RWPE2 (cell line): ENCODE measurements at places on chromosomes 5 and 9.
A peak's percentile ranks its signal among the peaks of the same experiment; 100 is the strongest.

DNA sequence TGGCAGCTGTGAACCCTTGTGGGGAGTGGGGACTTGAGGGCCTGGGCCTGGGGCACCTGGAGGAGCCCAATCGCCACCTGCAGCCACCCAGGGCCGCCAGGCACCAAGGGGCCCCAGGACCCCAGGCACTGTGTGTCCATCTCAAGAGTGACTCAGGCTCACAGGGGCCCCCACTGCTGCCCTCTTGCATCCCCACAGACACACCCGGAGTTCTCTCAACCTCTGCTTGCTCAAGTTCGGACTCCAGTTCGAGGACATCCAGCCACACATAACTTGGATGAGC lies 51.9 kb downstream of the MRPL36 start:
- no peak overlapping the region for H3K4me3 ChIP-seq
- peaks cover 21% of the 10 kb centered on the region for H3K27me3 ChIP-seq
- H3K36me3 ChIP-seq, result no peaks in the 10 kb centered on the region
- no peak overlapping the region for H3K27ac ChIP-seq
- no peaks in the 10 kb centered on the region for H3K4me1 ChIP-seq

DNA sequence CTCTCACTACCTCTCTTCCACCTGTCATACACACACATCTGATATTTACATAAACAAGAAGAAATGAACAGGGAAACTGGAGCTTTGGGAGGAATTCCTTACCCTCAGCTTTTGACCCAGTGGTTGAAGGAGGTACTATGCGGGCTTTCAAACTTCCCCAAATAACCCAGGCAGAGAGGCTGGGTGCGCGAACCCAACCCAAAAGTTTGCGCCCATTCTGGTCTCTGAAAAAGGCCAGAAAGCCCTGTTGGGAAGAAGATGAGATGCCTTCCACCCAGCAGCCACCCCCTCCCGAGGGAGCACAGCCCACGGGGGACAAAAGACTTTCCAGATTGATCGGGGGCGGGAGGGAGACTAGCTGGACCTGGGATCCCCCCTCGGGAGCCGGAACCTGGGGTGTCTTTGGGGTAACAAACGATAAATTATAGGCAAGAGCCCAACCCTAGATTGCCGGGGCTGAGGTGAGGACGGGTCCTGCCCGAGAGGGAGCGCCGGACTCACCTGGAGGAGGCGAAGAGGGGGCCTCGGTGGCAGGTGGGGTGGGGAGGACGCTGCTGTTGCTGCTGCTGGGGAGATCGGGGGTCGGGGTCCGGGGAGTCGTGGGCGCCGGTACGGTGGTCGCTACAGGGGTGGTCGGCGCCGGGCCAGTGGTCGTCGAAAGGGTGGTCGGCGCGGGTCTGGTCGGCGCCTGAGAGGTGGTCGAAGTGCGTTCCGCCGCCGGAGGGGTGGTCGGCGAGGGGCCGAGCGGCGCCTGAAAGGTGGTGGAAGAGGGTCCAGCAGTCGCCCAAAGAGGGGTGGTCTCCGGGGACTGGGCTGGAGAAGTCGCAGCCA lies 798 bp downstream of the MEGF9 start:
- DNase-seq, result no peak
- H3K27ac ChIP-seq, result no peak overlapping the region
- H3K27me3 ChIP-seq, result no peaks in the 10 kb centered on the region
- H3K36me3 ChIP-seq, result peaks cover 8% of the 10 kb centered on the region; the same call in 1 of the 2 replicates
- H3K4me1 ChIP-seq, result peaks cover 23% of the 10 kb centered on the region

- H3K4me1 ChIP-seq, result no peaks in the 10 kb centered on the region
- H3K27me3 ChIP-seq, result no peaks in the 10 kb centered on the region
- H3K36me3 ChIP-seq, result no peaks in the 10 kb centered on the region
- H3K27ac ChIP-seq, result no peak overlapping the region
- no peak overlapping the region for H3K4me3 ChIP-seq
These were observed 37.6 kb upstream of the SLCO6A1 start for GRCh38 chr5:102536323-102536928.

DNA sequence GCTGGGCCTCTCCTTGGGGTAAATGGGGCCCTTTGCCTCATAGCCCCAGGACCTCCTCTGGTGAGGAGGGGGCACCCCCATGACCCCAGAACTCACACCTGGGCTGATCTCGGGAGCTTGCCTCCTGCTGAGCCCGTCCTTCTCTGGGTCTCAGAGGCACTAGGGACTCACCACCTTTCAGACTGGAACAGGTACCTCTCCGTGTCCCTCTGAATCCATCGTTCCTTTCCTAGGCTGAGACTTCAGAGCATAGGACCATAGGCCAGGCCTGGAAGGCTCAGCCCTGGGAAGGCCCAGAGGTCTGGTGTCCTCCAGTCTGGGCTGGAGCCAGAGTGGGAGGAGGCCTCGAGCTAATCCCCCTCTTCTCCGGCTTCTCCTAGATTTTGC lies 97.9 kb downstream of the CACNA1B start:
- no peak for DNase-seq
- H3K27me3 ChIP-seq, result no peaks in the 10 kb centered on the region
- no peak overlapping the region for H3K27ac ChIP-seq
- H3K36me3 ChIP-seq, result no peaks in the 10 kb centered on the region

GRCh38 chr5:150293091-150293941 lies 3.7 kb upstream of the CAMK2A start:
- no peaks in the 10 kb centered on the region for H3K27me3 ChIP-seq
- peak; percentile 51 for DNase-seq
- no peaks in the 10 kb centered on the region for H3K36me3 ChIP-seq
- H3K4me3 ChIP-seq, result no peak overlapping the region

- no peak overlapping the region for H3K27ac ChIP-seq
- DNase-seq, result no peak
- H3K4me1 ChIP-seq, result no peaks in the 10 kb centered on the region
- no peak overlapping the region for H3K4me3 ChIP-seq
- H3K36me3 ChIP-seq, result no peaks in the 10 kb centered on the region
- no peaks in the 10 kb centered on the region for H3K27me3 ChIP-seq
These were observed 503.7 kb downstream of the ANXA1 start for GRCh38 chr9:73655363-73655762.

GRCh38 chr9:89883401-89884341 lies 278.9 kb downstream of the GADD45G start:
- DNase-seq, result no peak
- no peaks in the 10 kb centered on the region for H3K27me3 ChIP-seq
- H3K4me1 ChIP-seq, result no peaks in the 10 kb centered on the region
- no peak overlapping the region for H3K4me3 ChIP-seq
- H3K36me3 ChIP-seq, result no peaks in the 10 kb centered on the region

GRCh38 chr9:124859803-124860581 lies 1.8 kb downstream of the RPL35 start:
- no peaks in the 10 kb centered on the region for H3K27me3 ChIP-seq
- H3K4me1 ChIP-seq, result peaks cover 9% of the 10 kb centered on the region
- DNase-seq, result no peak
- H3K27ac ChIP-seq, result peak overlapping the region; percentile 78

DNA sequence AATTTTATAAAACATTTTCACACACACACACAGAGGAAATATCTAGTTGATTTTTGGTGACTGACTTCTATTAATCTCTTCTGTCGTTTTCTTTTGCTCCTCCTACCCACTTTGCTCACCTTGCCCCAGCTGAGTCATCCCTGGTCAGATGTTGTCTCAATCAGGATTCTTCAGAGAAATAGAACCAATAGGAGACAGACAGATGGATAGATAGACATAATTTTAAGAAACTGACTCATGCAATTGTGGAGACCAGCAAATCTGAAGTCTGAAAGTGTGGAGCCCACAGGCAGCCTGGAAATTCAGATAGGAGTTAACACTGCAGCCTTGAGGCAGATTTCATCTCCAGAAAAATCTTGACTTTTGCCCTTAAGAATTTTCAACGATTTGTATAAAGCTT lies 37.0 kb upstream of the PIK3R1 start:
- H3K27me3 ChIP-seq, result no peaks in the 10 kb centered on the region
- no peaks in the 10 kb centered on the region for H3K36me3 ChIP-seq
- DNase-seq, result peak; percentile 73

DNA sequence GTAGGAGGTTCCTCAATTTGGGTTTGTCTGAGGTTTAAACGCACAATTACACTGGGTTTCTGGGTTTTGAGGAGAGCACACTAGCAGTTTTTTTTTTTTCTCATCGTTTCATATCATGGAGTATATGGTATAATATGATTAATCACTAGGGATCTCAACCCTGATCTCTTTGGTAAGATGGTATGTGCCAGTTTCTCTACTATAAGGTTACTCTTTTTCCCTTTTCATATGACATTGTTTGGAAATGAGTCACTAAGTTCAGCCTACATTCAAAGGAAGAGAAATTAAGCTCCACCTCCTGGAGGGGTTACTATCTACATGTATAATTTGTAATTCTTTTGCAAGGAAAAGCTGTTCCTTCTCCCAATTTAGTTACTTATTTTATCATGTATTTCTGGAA lies 35.2 kb downstream of the MTRR start:
- peaks cover 8% of the 10 kb centered on the region for H3K4me1 ChIP-seq
- no peak for DNase-seq
- no peak overlapping the region for H3K27ac ChIP-seq
- peaks cover 57% of the 10 kb centered on the region for H3K36me3 ChIP-seq

GRCh38 chr5:96756985-96757384 lies 50.8 kb downstream of the ERAP1 start:
- peaks cover 100% of the 10 kb centered on the region for H3K36me3 ChIP-seq
- H3K27me3 ChIP-seq, result no peaks in the 10 kb centered on the region
- no peak overlapping the region for H3K4me3 ChIP-seq
- no peaks in the 10 kb centered on the region for H3K4me1 ChIP-seq

GRCh38 chr9:133180953-133181352 lies 17.2 kb upstream of the GBGT1 start:
- no peak for DNase-seq
- H3K27ac ChIP-seq, result no peak overlapping the region
- no peak overlapping the region for H3K4me3 ChIP-seq
- H3K36me3 ChIP-seq, result no peaks in the 10 kb centered on the region
- H3K27me3 ChIP-seq, result peaks cover 32% of the 10 kb centered on the region

- peaks cover 13% of the 10 kb centered on the region for H3K36me3 ChIP-seq
- no peak overlapping the region for H3K4me3 ChIP-seq
- DNase-seq, result no peak
- H3K27ac ChIP-seq, result no peak overlapping the region
These were observed 149.7 kb upstream of the RASGRF2 start for GRCh38 chr5:80810425-80810824.

DNA sequence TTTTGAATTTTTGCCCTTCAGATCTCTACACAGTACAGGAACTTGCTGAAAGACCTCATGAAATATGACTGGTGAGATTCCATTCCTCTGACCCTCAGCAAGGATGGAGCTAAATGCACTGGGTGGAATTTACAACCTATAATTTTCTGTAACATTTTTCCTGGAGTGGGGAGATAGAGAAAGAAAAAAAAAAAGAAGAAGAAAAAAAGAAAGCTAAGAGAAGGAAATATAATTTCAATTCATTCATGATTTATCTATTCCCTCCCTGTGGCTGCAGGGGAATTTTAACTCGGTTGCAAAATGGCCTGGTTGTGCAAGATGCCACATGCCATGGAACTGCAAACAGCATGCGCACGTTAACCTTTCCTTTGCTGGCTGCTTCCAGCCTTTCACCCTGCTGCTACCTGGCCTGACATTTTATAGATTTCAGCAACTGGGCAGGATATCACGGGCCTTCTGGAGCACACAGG lies 155.4 kb downstream of the FSTL4 start:
- DNase-seq, result no peak
- no peak overlapping the region for H3K27ac ChIP-seq
- no peaks in the 10 kb centered on the region for H3K4me1 ChIP-seq

DNA sequence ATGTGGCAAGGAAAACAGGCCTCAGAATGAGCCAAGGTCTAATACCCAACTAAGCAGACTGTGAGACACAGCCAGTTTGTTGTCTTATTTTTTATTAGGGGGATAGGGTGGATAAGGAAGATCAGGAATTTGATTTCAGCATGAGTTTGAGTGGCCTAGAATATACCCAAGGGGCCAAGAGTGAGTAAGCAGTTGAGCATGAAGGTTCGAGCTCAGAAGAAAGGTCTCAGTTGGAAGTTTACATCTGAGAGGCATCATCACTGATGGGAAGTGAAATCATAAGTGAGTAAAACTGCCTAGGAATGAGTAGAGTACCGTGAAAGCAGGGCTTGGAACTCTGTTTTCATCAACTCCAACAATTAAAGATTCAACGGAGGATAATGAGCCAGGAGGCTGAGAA lies 12.6 kb downstream of the PSMD5 start:
- peaks cover 83% of the 10 kb centered on the region for H3K36me3 ChIP-seq
- H3K27ac ChIP-seq, result no peak overlapping the region
- no peaks in the 10 kb centered on the region for H3K4me1 ChIP-seq
- H3K4me3 ChIP-seq, result no peak overlapping the region
- no peak for DNase-seq

DNA sequence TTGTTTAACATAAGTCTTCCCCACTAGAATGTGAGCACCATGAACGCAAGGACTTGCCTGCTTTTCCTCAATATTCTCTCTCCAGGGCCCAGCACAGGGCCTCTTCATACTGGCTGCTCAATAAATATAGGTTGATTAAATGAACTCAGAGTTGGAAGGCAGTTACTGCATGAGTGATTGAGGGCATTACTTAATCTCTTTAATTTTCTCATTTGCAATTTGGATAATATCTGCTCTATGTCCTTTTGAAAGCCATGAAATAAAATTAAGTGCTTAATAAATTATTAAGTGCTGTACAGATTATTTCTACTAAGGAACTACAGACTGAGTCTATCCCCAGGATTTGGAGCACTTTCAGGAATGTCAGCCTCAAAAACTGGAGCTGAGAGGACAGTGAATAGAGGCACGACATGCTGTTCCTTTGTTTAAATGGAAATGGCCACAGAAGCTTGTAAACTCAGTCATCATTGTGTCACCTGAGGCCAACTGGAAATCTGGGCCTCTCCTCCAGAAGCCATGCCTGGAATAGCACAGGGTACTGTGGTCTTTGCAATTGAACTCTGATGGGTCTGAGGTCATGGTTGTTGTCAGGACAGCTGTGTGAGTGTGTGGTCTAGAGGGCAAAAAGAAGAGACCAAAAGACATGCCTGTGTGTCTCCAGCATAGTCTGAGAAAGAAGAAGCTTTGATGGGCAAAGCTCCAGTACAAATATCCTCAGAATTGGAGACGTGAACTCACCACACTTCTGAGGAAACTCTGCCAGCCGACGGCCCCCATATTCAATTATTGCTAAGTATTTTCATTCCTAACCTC lies 86.1 kb downstream of the SH3TC2 start:
- no peaks in the 10 kb centered on the region for H3K27me3 ChIP-seq
- H3K4me3 ChIP-seq, result no peak overlapping the region
- peaks cover 68% of the 10 kb centered on the region for H3K4me1 ChIP-seq
- no peak for DNase-seq
- peak overlapping the region; percentile 94 for H3K27ac ChIP-seq

- peak overlapping the region; percentile 40 for H3K27ac ChIP-seq
- H3K27me3 ChIP-seq, result no peaks in the 10 kb centered on the region
- H3K4me3 ChIP-seq, result peak overlapping the region; percentile 70
- no peak for DNase-seq
These were observed 439 bp upstream of the DDX46 start for GRCh38 chr5:134758176-134758503.
